ENCODE measurements at places on chromosomes 5 and 9. TPM values are rescaled to one million over a fixed set of nuclear protein-coding genes. Genes with fewer than 3 reads are reported as not detected.

HCN1 gene
- not detected for total RNA-seq

GRCh38 chr9:95148208-95148520, 169.3 kb downstream of the FANCC start:
- DNase-seq = no peak

DNA sequence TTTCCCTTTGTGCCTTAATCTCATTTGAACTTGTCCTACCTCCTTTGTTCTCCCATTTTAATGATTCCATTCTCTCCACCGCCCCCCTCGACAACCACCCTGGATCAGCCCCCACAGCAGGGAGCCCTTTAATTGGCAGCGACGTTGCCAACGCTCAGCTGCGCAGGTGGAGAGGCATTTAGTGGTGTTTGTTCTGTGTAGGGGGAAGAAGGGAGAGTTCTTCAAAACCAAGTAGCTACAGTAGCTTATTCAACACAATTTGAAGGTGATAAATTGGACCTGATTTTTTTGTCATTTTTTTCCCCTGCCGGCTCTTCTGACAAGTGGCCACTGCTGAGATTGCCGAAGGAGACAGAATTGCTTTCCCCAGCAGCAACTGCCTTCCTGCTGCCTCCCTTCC, 499.1 kb downstream of the CDK5RAP2 start:
- DNase-seq = no peak

TYRP1 gene
- not detected for total RNA-seq

OTULINL gene
- 20.4 TPM for total RNA-seq

IL9 gene
- not detected for total RNA-seq

GRCh38 chr5:60856066-60856465, 12.0 kb upstream of the ELOVL7 start:
- no peak for DNase-seq

- no peak for DNase-seq
Observed at GRCh38 chr5:1432296-1432695, 12.9 kb downstream of the SLC6A3 start.

DNA sequence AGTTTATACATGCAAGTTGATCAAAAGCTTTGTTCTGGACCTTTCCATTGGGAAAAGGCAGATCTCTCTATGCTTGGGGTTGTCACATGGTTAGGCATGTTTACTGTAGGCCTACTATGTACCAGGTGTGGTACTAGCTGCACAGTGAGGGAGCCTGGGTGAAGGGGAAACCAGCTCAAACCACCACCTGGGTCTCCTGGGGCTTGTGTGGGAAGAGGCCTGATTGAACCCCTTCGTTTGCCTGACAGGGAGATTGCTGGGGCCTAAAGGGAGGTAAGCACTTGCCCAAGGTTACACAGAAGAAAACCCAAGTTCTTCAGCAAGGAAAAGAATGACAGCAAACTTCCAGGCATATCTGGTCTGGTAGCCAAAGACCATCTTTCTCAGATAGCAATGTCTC, 145.9 kb downstream of the MELK start:
- no peak for DNase-seq

DNA sequence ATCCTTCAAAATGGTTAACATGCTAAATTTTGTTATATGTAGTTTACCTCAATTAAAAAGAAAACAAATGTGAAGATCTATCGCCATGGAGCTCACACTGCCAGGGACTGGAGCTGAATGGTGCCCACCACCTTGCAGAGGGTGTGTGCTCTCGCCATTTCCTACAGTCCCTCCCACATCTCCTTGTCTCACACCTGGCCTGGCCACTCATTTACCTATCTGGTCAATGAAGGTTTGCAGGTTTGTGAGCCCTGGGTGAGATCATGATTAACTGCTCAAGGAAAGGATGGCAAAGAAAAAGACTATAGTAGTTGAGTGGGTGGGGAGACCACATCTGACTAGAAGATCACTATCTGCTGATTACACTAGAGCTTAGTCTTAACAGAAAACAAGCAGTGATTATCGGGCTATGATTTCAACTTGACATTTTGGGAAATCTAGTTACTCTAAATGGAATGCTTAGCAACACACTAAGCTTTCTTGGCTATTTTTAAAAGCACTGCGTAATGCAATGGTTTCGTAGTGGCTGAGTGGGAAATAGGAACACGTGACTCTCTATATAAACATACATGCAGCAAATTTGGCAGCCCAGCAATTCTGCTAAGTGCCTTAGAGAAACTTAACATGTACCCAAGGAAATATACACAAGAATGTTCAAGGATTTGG, 27.3 kb downstream of the PUM3 start:
- DNase-seq = no peak

- no peak for DNase-seq
Observed at GRCh38 chr9:96394832-96395496, 11.5 kb upstream of the SLC35D2 start.

Measured in stomach (tissue), 19 donors.